ENCODE measurements at places on chromosomes 5 and 9.

DNA sequence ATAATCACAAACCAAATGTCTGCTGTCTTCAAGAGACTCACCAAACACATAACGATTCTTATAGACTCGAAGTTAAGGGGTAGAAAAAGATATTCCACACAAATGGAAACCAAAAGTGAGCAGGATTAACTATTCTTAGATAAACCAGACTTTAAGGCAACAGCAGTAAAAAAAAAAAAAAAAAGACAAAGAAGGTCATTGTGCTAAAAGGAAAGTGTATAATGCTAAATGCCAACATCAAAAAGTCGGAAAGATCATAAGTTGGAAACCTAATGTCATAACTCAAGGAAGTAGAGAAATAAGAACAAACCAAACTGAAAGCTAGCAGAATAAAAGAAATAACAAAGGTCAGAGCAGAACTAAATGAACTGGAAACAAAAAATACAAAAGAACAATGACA lies 714.6 kb downstream of the SEMA5A start:
- H3K27ac ChIP-seq, result no peak overlapping the region
- H3K4me1 ChIP-seq, result no peaks in the 10 kb centered on the region
- no peaks in the 10 kb centered on the region for H3K27me3 ChIP-seq
- no peak for DNase-seq
- no peak overlapping the region for H3K4me3 ChIP-seq

- H3K27ac ChIP-seq, result no peak overlapping the region
- peaks cover 25% of the 10 kb centered on the region for H3K4me1 ChIP-seq
- peaks cover 5% of the 10 kb centered on the region for H3K27me3 ChIP-seq
- no peaks in the 10 kb centered on the region for H3K36me3 ChIP-seq
These were observed 154.8 kb upstream of the KLF9 start for GRCh38 chr9:70569070-70569772.

- peaks cover 27% of the 10 kb centered on the region for H3K4me1 ChIP-seq
- no peak overlapping the region for H3K4me3 ChIP-seq
- H3K27ac ChIP-seq, result no peak overlapping the region
These were observed 55.1 kb downstream of the TLE1 start for GRCh38 chr9:81633952-81634854.

DNA sequence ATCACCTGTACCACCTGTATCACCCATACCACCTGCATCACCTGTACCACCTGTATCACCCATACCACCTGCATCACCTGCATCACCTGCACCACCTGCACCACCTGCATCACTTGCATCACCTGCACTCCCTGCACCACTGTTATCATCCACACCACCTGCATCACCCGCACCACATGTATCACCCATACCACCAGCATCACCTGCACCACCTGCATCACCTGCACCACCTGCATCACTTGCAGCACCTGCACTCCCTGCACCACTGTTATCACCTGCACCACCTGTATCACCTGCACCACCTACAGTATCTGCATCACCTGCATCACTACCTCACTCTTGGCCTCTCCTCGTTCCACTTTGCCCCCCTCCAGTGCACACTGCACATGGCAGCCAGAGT lies 63.2 kb upstream of the CKMT2 start:
- H3K27me3 ChIP-seq, result peaks cover 9% of the 10 kb centered on the region
- no peaks in the 10 kb centered on the region for H3K4me1 ChIP-seq
- H3K4me3 ChIP-seq, result no peak overlapping the region
- H3K27ac ChIP-seq, result no peak overlapping the region
- DNase-seq, result no peak
- H3K36me3 ChIP-seq, result no peaks in the 10 kb centered on the region

Measured in progenitor cell of endocrine pancreas (in vitro differentiated cells).